ENCODE measurements at places on chromosomes 12 and 14. TPM values are rescaled to one million over a fixed set of nuclear protein-coding genes. Genes with fewer than 3 reads are reported as not detected.

GRCh38 chr12:11688831-11689230, 39.4 kb downstream of the ETV6 start:
- DNase-seq, result no peak
- peak overlapping the region; percentile 72 for H3K27ac ChIP-seq
- no peaks in the 10 kb centered on the region for H3K36me3 ChIP-seq
- no peaks in the 10 kb centered on the region for H3K27me3 ChIP-seq
- no peak overlapping the region for H3K4me3 ChIP-seq
- peaks cover 46% of the 10 kb centered on the region for H3K4me1 ChIP-seq

- H3K4me1 ChIP-seq, result no peaks in the 10 kb centered on the region
- no peak overlapping the region for H3K4me3 ChIP-seq
- DNase-seq, result no peak
- H3K27ac ChIP-seq, result no peak overlapping the region
These were observed 51.2 kb upstream of the HELB start for GRCh38 chr12:66251049-66251448.

DNA sequence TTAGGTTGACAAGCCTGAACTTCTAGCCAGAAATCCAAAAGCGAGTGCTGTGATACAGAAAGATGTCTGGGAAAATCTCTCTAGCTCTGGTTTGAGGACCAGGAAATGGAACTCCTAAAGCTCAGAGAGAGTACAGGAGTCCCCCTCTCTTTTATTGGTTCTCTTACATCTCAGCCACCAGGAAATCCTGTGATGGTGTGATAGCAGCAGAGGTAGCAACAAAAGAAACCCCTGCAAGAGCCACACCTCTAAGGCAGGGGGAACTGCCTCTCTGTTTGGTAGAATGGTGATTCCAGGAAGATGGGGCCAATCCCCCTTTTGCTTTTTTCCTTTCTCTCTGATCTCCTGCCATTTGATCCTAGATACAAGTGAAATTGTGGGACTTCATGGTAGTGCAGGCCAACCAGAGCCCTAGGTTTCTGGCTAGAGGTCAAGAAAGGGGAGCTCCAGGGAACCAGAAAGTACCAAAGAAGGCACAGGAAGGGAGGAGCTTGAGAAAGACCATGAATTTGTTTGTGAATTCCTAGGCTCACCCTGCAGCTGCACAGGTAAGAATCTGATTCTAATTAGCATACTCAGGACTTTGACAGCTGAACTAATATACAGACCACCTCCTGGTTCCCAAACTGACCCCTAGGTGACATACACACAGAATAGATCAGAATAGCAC, 88.5 kb downstream of the PAPLN start:
- no peak overlapping the region for H3K27ac ChIP-seq
- H3K27me3 ChIP-seq, result no peaks in the 10 kb centered on the region
- no peaks in the 10 kb centered on the region for H3K36me3 ChIP-seq
- no peak overlapping the region for H3K4me3 ChIP-seq

GRCh38 chr14:33948869-33949408, 1.9 kb downstream of the EGLN3 start:
- no peak overlapping the region for H3K4me3 ChIP-seq
- no peaks in the 10 kb centered on the region for H3K36me3 ChIP-seq
- peaks cover 63% of the 10 kb centered on the region for H3K27me3 ChIP-seq
- DNase-seq, result no peak

GRCh38 chr14:64998455-64998931, 11.8 kb downstream of the FNTB start:
- no peak for DNase-seq
- peaks cover 30% of the 10 kb centered on the region for H3K4me1 ChIP-seq
- H3K4me3 ChIP-seq, result no peak overlapping the region
- H3K36me3 ChIP-seq, result peaks cover 3% of the 10 kb centered on the region
- no peak overlapping the region for H3K27ac ChIP-seq

- no peak overlapping the region for H3K27ac ChIP-seq
- no peak for DNase-seq
- H3K4me1 ChIP-seq, result no peaks in the 10 kb centered on the region
These were observed 92.9 kb upstream of the TBX3 start for GRCh38 chr12:114776731-114777442.

GRCh38 chr14:64518229-64518628, 13.7 kb downstream of the ZBTB1 start:
- H3K36me3 ChIP-seq, result peaks cover 2% of the 10 kb centered on the region
- peaks cover 31% of the 10 kb centered on the region for H3K4me1 ChIP-seq
- no peak for DNase-seq
- H3K27ac ChIP-seq, result peak overlapping the region; percentile 44
- no peak overlapping the region for H3K4me3 ChIP-seq

DNA sequence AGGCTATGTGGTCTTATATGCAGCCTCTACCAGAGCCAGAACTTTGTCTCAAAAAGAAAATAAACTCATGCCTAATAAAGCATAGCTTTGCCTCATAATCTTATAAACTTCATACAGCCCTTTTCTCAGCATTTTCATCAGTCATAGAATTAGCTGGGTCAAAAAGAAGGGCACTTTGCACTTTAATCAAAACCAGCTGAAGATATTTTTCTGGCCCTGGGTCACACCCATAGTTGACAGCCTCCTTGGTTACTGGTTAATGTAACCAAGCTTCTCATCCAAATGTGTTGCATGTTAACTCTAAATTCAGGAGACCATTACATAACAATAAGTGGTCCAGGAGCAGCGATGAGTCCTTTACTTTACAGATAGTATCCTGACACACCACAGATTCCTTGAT, 558.2 kb downstream of the FLRT2 start:
- no peak for DNase-seq
- no peaks in the 10 kb centered on the region for H3K27me3 ChIP-seq
- H3K4me3 ChIP-seq, result no peak overlapping the region
- no peaks in the 10 kb centered on the region for H3K36me3 ChIP-seq
- H3K27ac ChIP-seq, result no peak overlapping the region

GRCh38 chr14:33332497-33332896, 393.8 kb downstream of the NPAS3 start:
- no peak overlapping the region for H3K4me3 ChIP-seq
- H3K4me1 ChIP-seq, result no peaks in the 10 kb centered on the region
- no peak overlapping the region for H3K27ac ChIP-seq

DNA sequence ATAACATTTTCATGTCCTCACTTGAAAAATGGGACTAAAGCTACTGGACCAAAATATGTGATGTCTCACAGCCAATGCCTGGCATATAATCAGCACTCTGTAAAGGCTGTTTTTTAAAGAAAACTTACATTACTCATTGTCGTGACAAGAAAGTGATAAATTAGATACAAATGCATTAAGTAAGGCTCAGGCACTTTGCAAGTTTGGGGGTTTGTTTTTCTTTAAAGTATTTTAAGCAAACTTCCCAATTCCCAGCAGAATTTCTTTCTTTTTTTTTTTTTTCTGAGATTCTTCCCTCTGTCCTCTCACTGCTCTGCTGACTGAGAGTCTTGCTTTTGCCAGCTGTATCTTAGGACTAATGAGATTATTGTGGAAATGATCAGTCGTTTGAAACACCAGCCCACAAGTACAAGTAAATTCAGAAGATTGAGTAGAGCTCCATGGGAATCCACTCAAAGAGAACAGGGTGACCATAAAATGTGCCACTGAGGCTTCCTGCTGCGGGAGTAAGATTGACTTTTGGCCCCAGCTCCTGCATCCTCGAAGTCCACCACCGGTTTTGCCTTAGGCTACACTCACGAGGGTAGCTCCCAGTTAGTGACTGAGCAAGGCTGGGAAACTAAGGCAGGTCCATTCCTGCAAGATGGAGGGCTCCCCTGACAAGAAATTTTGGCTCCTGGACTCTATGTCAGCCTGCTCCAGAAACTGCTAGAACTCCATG, 82.8 kb downstream of the TMTC1 start:
- H3K4me3 ChIP-seq, result no peak overlapping the region
- H3K27ac ChIP-seq, result peak overlapping the region; percentile 58
- DNase-seq, result no peak
- peaks cover 23% of the 10 kb centered on the region for H3K4me1 ChIP-seq
- H3K36me3 ChIP-seq, result peaks cover 10% of the 10 kb centered on the region
- H3K27me3 ChIP-seq, result no peaks in the 10 kb centered on the region

- H3K27ac ChIP-seq, result no peak overlapping the region
- no peaks in the 10 kb centered on the region for H3K4me1 ChIP-seq
- peaks cover 2% of the 10 kb centered on the region for H3K36me3 ChIP-seq
- no peaks in the 10 kb centered on the region for H3K27me3 ChIP-seq
- DNase-seq, result no peak
These were observed 166.7 kb downstream of the TMEM117 start for GRCh38 chr12:44002607-44003006.

GRCh38 chr12:130334937-130335336, 2.8 kb upstream of the PIWIL1 start:
- H3K4me1 ChIP-seq, result no peaks in the 10 kb centered on the region
- H3K4me3 ChIP-seq, result no peak overlapping the region
- no peak for DNase-seq
- no peak overlapping the region for H3K27ac ChIP-seq
- H3K27me3 ChIP-seq, result no peaks in the 10 kb centered on the region

GRCh38 chr14:35883677-35884293, 57.6 kb downstream of the BRMS1L start:
- no peaks in the 10 kb centered on the region for H3K36me3 ChIP-seq
- DNase-seq, result no peak
- H3K4me3 ChIP-seq, result no peak overlapping the region
- peaks cover 11% of the 10 kb centered on the region for H3K27me3 ChIP-seq
- H3K27ac ChIP-seq, result no peak overlapping the region
- H3K4me1 ChIP-seq, result peaks cover 11% of the 10 kb centered on the region

GRCh38 chr12:104720339-104721038, 237.6 kb downstream of the SLC41A2 start:
- no peaks in the 10 kb centered on the region for H3K36me3 ChIP-seq
- H3K4me3 ChIP-seq, result peak overlapping the region; percentile 50
- DNase-seq, result no peak
- peak overlapping the region; percentile 78 for H3K27ac ChIP-seq

DNA sequence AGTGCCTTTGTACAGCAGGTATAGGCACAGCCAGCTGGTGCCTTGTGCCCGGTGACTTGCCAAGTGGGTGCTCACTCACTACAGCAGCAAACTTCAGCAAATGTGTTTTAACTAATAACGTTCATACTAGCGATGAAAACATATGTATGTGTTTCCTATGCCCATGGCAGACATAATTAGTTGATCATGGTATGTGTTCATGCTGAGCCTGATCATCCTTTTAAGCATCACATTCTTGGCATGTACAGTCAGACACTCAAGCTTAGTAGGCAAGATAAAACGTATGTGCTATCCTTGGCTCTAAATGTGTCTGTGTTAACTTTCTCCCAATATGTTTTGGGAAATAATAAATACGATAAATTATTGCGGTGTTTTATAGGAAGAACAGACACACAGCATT, 55.6 kb downstream of the RASSF8 start:
- H3K4me3 ChIP-seq, result no peak overlapping the region
- DNase-seq, result no peak
- H3K27me3 ChIP-seq, result no peaks in the 10 kb centered on the region

GRCh38 chr12:2642896-2643425, 151.8 kb upstream of the FKBP4 start:
- no peaks in the 10 kb centered on the region for H3K27me3 ChIP-seq
- H3K36me3 ChIP-seq, result peaks cover 26% of the 10 kb centered on the region
- H3K27ac ChIP-seq, result no peak overlapping the region

DNA sequence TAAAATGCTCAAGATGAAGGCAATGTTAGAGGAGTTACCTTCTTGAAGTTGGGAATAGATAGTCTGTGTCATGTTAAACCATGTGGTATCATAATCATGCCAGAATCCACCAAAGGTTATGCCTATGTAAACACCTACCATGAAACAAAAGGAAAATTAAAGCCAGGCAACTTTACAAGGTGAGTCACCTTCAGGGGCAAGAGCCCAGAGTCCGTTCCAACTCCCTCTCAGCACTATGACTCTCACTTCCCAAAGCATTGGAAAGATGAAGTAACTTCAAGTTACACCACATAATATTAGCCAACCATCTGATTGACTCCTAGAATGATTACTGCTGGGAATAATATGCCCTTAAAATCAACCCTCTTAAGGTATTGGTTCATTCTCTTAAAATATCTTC, 38.5 kb downstream of the CATSPERB start:
- no peaks in the 10 kb centered on the region for H3K4me1 ChIP-seq
- H3K4me3 ChIP-seq, result no peak overlapping the region
- no peak overlapping the region for H3K27ac ChIP-seq
- H3K36me3 ChIP-seq, result no peaks in the 10 kb centered on the region
- DNase-seq, result no peak

DNA sequence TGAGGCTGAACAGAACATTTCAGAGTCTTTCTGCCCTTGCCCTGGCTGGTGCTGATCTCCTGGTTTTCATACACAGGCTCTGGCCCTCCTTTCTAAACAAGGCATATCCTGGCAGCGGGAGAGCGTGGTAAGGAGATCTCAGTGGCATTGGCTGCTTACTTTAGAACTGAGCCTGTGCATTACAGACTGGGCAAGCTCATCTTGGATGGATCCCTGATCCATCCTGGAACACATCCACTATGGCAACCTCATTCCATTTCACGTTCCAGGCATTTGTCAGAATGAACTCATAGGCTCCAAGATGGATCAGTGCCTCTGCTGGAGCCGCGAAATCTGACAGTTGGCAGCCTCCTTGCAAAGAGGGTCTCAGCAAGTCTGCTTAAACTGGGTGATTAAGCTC, 224.5 kb upstream of the PELI2 start:
- no peak for DNase-seq
- no peaks in the 10 kb centered on the region for H3K4me1 ChIP-seq
- no peaks in the 10 kb centered on the region for H3K36me3 ChIP-seq
- H3K27ac ChIP-seq, result no peak overlapping the region
- peaks cover 15% of the 10 kb centered on the region for H3K27me3 ChIP-seq
- H3K4me3 ChIP-seq, result no peak overlapping the region

DNA sequence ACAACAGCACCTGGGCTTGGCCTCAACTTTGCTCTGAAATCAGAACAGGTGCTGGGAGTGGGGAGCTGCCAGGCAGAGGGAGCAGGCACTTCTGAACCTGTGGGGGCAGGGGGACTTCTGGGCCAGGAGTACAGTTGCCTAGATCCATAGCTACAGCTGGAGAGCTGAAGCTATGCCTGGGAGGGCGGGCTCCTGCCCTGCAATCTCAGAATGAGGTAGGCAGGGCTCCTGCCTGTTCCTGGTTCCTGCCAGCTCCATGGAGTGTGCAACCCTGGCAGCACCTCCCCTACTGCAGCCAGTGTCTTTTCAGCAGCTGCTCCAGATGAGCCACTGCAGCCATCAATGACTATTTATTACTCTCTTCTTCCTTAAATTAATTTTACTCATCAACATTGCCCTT, 62.1 kb upstream of the NAV3 start:
- no peak overlapping the region for H3K4me3 ChIP-seq
- no peaks in the 10 kb centered on the region for H3K36me3 ChIP-seq
- H3K27ac ChIP-seq, result no peak overlapping the region
- peaks cover 21% of the 10 kb centered on the region for H3K27me3 ChIP-seq
- H3K4me1 ChIP-seq, result no peaks in the 10 kb centered on the region
- no peak for DNase-seq

GRCh38 chr14:32379447-32379846, 50.3 kb downstream of the AKAP6 start:
- no peak overlapping the region for H3K4me3 ChIP-seq
- H3K27me3 ChIP-seq, result no peaks in the 10 kb centered on the region
- no peaks in the 10 kb centered on the region for H3K36me3 ChIP-seq
- H3K27ac ChIP-seq, result no peak overlapping the region
- no peaks in the 10 kb centered on the region for H3K4me1 ChIP-seq

- DNase-seq, result no peak
- no peaks in the 10 kb centered on the region for H3K36me3 ChIP-seq
These were observed 84.1 kb upstream of the GNG2 start for GRCh38 chr14:51776102-51776894.

Gene TBX3
- 0.91 TPM for total RNA-seq

Gene CLEC9A
- not detected for total RNA-seq

Gene RDH11
- 55.2 TPM for total RNA-seq

Gene CLEC4D
- not detected for total RNA-seq

Gene GPRC5A
- total RNA-seq, result 25.7 TPM

Gene ASPG
- not detected for total RNA-seq

Gene ACOT6
- not detected for total RNA-seq

Gene ADAM21
- not detected for total RNA-seq

Gene CACNA2D4
- not detected for total RNA-seq

Gene A2M
- total RNA-seq, result 1.2 TPM

Gene IQSEC3
- total RNA-seq, result 0.37 TPM
